CD8-positive, alpha-beta memory T cell (primary cell): ENCODE measurements at places on chromosomes 1 and 21. TPM values are rescaled to one million over a fixed set of nuclear protein-coding genes. Genes with fewer than 3 reads are reported as not detected.

The ATP1A4 gene
- not detected for total RNA-seq

The VHLL gene
- not detected for total RNA-seq

The COL16A1 gene
- total RNA-seq = not detected

The B4GALT3 gene
- total RNA-seq = 59.4 TPM

The BPNT1 gene
- 26.3 TPM for total RNA-seq

The ACTN2 gene
- total RNA-seq = not detected

The HUNK gene
- total RNA-seq = 0.02 TPM

The PRKAA2 gene
- total RNA-seq = not detected

The MATN1 gene
- total RNA-seq = 0.59 TPM

The LAMTOR2 gene
- 67.4 TPM for total RNA-seq

The SPATC1L gene
- 5.0 TPM for total RNA-seq

The DFFB gene
- 10.9 TPM for total RNA-seq

The ACTRT2 gene
- not detected for total RNA-seq

The S100A5 gene
- total RNA-seq = 0.61 TPM

The CCDC181 gene
- 0.26 TPM for total RNA-seq

The PYCR2 gene
- 131 TPM for total RNA-seq

The FCMR gene
- total RNA-seq = 75.6 TPM

The CRNN gene
- total RNA-seq = not detected

The UAP1 gene
- 36.6 TPM for total RNA-seq

The LIN28A gene
- not detected for total RNA-seq

The TACSTD2 gene
- total RNA-seq = not detected

The CXADR gene
- 0.42 TPM for total RNA-seq

The FCAMR gene
- not detected for total RNA-seq

The SESN2 gene
- total RNA-seq = 19.8 TPM

The IL22RA1 gene
- not detected for total RNA-seq

The FNBP1L gene
- total RNA-seq = 1.1 TPM

The CYP4Z1 gene
- total RNA-seq = not detected

The CASZ1 gene
- total RNA-seq = 10.5 TPM

The WDR4 gene
- total RNA-seq = 53.7 TPM

The TRABD2B gene
- total RNA-seq = not detected

The GSTM5 gene
- not detected for total RNA-seq

The NBPF4 gene
- total RNA-seq = 0.15 TPM

The EPRS1 gene
- 174 TPM for total RNA-seq

The C8B gene
- not detected for total RNA-seq

The TTC22 gene
- total RNA-seq = 2.9 TPM

The CD53 gene
- 190 TPM for total RNA-seq

The SPATA17 gene
- not detected for total RNA-seq

The ATF3 gene
- 58.8 TPM for total RNA-seq

The TTC39A gene
- total RNA-seq = not detected

The SLC25A34 gene
- total RNA-seq = 0.93 TPM

The LMOD1 gene
- total RNA-seq = not detected

The LCE3E gene
- total RNA-seq = not detected

The KRTAP22-2 gene
- total RNA-seq = not detected

The CD1B gene
- not detected for total RNA-seq

The USH2A gene
- total RNA-seq = not detected
